ENCODE measurements at places on chromosomes 6 and 20.

GRCh38 chr20:9093218-9093957 is 24.5 kb downstream of the PLCB4 start:
- DNase-seq = no peak

- DNase-seq = no peak
Measured at GRCh38 chr6:24026050-24026449, 100.0 kb upstream of the NRSN1 start.

DNA sequence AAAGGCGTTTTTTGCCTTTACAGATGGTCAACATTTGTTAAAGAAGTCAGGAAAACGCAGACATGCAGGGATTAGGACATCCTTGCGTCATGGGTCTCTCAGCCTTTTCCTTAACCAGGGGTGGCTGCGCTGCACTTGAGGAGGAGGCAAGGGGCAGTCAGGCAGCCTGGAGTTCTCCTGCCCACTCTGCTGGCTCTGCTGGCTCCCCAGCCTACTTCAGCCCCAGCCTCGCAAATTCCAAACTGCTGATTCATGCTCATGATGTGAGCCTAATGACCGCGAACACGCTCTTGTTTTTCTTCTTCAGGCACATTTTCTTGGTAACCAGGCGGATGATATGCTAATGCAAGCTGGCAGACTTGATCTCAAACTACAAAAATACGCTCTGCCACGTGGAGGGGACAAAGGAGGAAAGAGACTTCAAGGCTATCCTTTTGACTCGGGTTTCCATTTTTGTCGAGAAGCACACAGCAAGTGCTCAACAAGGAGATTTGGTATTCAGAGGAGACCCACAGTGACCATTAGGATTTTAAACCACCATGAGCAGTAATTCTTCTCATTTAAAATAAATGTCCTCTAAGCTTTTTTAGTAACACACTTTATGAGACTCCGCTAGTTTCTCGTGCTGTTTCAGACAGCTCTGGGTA is 290.3 kb upstream of the STXBP5 start:
- DNase-seq = no peak

DNA sequence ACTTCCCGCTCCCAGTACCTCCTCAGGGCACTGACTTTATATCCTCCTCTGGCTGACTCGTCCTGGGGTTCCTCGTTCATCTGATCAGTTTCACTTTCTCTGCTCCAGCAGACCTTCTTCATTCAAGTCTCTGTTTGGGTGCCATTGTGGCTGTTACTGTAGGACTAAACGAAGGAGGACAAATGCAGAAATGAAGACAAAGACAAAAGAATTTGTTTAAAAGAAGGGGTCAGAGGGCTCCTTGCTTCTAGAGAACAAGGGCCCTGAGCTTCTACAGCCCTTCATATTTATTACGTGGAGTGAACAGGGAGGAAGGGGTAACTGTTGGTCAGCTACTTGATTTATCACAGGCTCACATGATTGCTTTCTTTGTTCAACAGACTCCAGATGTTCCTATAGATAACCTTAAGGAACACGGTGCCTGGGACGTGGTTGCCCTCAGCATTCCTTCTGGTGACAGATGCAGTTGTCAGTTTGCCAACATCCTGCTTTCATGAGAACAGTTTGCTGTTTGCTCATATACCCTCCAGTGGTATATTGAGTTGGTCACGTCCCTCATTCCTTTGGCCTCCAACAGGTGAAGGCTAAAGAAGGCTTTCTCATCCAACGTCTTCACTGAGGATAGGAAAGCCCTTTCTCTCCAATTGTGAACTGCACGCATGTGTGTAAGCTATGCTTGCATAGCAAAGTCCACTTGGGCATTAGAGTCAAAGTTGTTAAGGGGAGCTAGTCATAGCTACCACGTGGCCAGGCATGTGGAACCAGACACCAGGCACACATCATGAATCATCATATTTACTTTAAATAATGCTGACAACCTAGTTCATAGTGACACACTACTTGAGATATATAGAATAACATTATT is 69.1 kb upstream of the BTN3A2 start:
- no peak for DNase-seq

GRCh38 chr6:160226118-160226591 is 32.5 kb downstream of the SLC22A2 start:
- DNase-seq = no peak

GRCh38 chr20:24544371-24544770 is 74.9 kb downstream of the SYNDIG1 start:
- no peak for DNase-seq

DNA sequence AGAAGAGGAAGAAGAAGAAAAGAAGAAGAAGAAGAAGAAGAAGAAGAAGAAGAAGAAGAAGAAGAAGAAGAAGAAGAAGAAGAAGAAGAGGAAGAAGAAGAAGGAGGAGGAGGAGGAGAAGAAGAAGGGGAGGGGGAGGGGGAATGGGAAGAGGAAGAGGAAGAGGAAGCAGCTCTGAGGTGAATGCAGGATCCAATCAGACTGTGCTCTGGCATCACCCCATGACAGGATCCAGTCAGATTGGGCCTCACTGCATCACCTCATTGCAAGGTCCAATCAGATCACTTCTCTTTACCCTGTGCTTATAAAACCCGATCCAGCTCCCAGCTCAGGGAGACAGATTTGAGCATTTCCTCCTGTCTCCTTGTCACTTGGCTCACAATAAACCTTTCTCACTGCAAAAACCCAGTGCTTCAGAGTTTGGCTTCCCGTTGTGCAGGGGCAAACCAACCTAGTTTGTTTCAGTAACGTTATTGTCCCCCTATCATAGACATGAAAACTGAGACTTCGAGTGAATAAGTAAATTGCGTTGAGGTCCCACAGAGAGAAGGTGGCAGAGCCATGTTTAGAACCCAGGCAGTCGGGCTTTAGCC is 28.6 kb upstream of the YWHAB start:
- no peak for DNase-seq

DNA sequence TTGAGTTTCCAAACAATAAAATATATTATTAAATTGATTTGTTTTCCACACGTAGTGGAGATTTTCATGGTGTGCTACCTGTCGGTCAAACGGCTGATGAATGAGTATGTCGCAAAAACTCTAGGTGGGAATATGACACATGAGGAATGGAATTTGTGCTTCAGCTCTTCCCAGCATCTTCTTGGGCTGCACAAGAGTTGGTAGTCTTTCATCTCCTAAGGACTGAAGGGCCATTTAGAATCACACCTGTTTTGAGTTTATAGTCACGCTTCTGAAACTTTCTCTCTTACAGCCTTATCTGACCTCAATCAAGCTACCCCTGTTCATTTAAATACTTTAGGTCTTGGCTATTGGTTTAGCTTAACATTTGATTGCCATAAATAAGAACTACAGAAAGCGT is 157.7 kb upstream of the AKAP12 start:
- no peak for DNase-seq

DNA sequence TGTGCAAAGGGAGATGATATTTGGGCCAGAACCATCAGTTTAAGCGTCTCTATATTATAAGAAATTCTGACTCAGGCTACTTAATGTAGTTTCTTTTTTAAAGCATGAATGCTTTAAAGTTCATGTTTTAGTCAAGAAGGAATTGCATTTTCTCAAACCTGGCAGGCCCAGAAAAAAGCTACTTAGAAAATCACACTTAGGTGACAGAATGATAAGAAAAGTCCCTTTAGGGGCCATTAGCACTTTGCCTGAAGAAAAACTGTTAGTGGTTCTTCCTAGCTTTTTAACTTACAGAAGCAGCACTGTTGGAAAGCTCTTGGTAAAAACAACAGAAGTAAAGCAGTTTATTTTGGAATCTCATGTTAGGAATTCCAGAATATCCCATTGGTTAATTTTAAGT is 387.8 kb downstream of the PLCB1 start:
- no peak for DNase-seq

GRCh38 chr20:48585061-48585870 is 242.5 kb downstream of the PREX1 start:
- DNase-seq = no peak

DNA sequence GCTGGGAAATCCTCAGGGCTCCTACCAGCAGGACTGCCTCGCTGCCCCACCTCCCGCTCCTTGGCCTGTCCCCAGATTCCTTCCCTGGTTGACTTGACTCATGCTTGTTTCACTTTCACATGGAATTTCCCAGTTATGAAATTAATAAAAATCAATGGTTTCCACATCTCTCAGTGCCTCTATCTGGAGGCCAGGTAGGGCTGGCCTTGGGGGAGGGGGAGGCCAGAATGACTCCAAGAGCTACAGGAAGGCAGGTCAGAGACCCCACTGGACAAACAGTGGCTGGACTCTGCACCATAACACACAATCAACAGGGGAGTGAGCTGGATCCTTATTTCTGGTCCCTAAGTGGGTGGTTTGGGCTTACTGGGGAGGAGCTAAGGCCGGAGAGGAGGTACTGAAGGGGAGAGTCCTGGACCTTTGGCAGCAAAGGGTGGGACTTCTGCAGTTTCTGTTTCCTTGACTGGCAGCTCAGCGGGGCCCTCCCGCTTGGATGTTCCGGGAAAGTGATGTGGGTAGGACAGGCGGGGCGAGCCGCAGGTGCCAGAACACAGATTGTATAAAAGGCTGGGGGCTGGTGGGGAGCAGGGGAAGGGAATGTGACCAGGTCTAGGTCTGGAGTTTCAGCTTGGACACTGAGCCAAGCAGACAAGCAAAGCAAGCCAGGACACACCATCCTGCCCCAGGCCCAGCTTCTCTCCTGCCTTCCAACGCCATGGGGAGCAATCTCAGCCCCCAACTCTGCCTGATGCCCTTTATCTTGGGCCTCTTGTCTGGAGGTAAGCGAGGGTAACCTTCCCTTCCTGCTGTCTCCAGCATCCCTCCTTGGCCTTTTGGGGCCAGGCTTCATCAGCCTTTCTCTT is at the start of gene CFB:
Gene CFB (plus strand): TSS at position 589 of the 863 bp plus-strand sequence. CDS start 127 bp downstream, at position 716.
- no peak for DNase-seq

- no peak for DNase-seq
Measured at GRCh38 chr6:46410334-46410953, 80.8 kb downstream of the RCAN2 start.

DNA sequence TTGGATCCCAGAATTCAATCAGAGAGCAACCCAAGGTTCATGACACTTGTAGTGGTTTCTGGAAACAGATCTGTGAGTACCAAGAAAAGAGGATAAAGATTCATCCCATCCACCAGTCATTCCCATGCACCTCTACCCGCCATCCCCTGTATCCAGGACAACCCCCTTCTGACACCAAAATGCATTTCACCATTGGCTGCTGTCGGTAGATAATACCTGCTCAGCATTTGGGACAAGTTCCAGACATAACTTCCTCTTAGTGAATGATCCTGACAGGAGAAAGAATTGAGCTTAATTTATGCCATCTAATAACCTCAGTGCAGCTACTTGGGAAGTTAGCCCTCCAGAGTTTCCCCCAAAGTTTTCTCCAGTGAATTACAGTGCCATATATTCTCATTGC is 329.1 kb downstream of the ZFAND3 start:
- no peak for DNase-seq

- no peak for DNase-seq
Measured at GRCh38 chr6:108760126-108761050, 87.8 kb upstream of the ARMC2 start.

DNA sequence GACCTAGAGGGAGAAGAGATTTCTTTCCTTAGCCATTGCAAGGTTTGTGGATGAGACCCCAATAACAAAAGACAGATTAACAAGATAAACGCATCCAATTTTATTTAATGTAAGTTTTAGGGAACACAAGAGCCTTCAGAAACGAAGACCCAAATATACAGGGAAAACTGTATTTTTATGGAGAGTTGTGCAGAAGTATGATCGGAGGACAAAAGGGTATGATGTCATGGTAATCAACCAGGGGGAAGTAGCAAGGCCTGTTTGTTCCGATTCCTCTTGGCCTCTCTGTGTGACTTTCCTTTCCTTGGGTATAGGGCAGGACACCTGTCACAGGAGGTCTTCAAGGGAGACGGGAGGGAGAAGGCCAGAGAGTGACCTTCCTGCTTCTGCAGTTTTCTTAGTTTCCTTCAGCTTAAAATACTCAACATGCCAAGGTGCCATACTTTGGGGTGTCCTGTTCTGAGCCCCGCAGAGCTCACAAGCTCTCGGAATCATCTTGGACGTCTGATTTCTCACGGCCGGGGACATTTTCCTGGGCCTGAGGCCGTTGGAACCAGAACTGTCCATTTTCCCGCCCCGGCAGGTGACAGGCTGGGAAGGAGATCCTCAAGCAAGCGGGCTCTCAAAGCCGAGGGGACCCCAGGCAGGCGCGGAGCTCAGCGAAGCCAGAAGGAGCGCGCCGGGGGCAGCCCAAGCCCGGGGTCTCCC is 21.7 kb downstream of the TMC2 start:
- no peak for DNase-seq

GRCh38 chr6:142648036-142648451 is 296.9 kb downstream of the HIVEP2 start:
- no peak for DNase-seq

GRCh38 chr6:75236630-75237029 is 7.0 kb downstream of the COX7A2 start:
- no peak for DNase-seq

DNA sequence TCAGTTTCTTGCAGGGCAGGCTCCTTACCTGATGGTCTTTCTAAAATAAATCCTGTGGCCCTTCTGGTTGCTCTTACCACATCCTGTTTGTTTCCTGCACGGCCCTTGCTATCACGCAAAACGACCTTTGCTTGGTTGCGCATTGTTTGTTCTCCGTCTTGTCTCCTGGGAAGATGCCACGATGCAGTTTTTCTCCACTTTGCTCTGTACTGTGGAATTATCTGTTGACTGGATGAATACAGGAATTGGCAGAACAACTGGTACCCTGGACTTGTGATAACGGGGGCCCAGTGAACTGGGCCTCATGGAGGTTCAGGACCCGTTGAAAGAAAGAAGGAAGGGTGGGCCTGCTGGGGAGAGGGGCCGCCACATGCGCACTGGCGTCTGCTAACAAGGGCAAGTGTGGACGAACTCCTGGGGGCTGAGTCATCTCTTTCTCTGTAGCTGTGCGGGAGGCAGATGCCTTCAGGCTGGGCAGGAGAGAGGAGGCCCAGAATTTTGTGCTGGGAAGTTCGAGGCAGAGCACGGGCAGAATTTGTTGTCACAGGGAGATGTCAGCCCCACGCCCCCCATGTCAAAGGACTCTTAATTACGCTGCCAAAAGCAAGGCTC is 139.9 kb downstream of the BMP7 start:
- DNase-seq = no peak

DNA sequence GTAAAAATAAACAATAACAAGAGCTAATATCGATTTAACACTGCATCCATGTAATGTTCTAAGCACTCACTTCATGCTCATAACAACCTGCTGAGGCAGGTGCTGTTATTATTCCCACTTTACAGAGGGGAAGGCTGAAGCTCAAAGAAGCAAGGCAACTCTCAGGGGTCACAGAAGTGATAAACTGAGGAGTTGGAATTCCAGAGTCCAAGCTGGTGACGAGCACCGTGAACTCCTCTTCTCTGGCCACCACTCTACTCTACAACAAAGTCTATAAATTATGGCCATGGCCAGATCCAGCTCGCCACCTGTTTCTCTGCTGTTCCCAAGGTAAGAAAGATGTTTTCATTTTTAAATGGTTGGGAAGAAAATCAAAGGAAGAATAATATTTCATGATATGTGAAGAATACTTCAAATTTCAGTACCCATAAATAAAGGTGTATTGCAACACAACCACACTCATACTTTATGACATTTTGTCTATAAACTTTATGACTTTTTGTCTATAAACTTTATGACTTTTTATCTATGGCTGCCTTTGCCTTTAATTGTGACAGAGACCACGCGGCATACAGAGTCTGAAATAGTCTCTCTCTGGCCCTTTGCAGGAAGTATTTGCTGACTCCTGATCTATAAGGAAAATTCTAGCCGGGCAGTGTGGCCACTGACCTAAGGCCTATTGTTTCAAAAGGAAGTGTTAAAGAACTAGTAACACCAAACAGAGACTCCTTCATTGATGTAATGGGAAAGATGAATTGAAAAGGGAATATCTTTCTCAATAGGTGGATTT is 113.2 kb upstream of the KCNG1 start:
- DNase-seq = no peak

- no peak for DNase-seq
Measured at GRCh38 chr20:49583669-49584417, 15.9 kb upstream of the PTGIS start.

Data from CD4-positive, alpha-beta T cell treated with Interleukin-6 for 4 hours (primary cell).